ENCODE measurements at places on chromosomes 4 and X.

- DNase-seq: no peak
Observed at GRCh38 chr4:119697887-119698393, 69.3 kb upstream of the PDE5A start.

DNA sequence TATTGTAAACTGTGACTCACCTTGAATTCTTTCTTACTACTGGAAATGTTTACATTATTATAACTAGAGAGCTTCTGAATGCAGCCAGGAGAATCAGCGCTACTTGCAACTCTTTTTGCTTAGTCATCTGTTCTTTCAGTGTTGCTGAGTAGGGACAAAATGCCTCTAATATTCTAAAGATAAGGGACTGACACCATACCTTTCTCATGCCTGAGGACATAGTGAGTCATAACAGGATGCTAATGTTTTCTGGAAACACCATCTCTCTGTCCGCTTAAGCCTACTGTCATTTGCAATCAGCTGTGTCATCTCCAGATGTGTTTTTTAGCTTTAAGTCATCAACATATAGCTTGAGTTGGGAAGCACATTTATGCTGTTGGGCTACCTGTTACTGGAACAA is 108.3 kb downstream of the QRFPR start:
- peak; percentile 33 for DNase-seq

DNA sequence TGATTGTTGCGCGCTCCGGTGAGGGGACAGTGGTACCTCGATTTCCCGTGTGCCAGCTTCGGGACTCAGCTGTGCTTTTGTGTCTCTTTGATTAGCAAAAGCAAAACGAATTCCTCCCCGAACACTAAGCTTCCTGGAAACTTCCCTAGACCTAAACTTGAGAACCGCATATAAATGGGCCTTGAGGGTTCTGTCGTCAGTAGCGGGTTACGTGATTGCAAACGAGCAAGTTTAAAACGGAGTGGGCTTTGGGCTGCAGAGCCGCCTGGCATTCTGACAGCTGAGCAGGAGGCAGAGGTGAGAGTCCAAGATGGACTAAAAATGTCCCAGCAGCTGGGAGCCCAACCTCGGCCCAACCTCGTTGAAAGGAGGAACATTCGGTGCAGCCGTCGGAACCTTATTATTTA is 1.2 kb upstream of the TAPT1 start:
- peak; percentile 28 for DNase-seq

DNA sequence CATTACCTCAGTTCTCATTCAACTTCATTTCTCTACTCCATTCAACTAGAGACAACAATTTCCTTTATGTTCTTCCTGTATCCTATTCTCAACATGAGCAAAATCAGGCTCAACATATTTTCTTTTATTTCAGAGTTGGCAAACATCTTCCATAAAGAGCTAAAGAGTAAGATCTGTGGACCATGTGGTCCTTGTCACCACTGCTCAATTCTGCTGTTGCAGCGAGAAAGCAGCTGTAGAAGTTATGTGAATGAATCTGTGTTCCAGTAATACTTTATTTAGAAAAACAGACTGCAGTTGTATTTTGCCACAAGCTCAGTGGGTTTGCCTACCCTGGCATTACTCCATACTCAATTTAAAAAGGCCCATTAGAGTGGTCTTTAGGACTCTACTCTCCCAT is 2057.3 kb downstream of the ARAP2 start:
- no peak for DNase-seq

DNA sequence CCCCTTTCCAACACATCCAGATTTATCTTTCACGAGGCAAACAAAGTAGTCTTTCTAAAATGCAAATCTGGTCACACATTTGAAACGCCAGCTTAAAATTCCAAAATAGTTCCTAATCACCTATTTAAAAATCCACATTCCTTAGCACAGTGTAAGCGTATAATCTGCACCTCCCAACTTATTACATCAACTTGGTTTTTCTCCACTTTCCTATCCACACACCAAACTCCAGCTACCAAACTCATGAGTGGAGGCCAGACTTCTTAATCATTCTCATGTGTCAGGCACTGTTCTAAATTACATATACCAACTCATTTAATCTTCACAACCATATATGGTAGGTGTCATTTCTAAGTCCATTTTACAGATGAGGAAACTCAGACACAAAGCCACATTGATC is 33.8 kb downstream of the ENOX2 start:
- DNase-seq: no peak

DNA sequence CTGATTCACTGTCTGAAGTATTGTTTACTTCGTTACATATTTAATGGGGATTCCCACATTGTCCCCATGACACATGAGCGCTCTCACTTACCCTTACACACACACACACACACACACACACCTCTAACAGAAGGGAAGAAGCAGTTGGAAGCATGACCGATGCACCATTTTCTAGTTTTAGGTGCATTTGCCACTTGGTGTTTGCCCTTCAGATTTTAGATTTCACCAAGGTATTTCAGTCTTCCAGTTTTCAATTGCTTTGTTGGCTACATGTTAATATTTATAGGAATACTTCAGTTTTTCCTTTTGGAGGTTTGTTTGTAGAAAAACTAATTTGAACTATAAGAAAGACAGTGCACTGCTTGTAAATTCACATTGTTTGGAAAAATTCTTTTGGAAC is 3.1 kb downstream of the POU4F2 start:
- no peak for DNase-seq

DNA sequence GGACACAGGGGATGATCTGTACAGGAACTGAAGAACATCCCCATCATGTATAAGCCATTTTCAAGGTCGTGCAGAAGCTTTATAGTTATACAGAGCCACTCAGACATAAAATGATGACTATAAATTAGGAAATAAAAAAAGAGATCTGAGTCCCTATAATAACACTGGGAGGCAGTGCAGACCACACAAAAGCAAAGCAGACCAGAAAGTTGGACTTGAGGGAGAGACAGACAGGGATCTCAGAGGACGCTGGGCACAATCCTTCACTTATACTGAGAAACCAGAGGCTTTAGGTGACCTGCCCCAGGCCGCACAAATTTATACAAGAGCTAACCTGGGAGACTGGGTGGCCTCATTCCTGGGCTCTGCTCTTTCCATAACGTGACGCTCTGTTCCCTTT is 70.5 kb downstream of the HADH start:
- DNase-seq: peak; percentile 53

GRCh38 chrX:87525771-87526229 is 8.2 kb downstream of the KLHL4 start:
- peak; percentile 0 for DNase-seq

DNA sequence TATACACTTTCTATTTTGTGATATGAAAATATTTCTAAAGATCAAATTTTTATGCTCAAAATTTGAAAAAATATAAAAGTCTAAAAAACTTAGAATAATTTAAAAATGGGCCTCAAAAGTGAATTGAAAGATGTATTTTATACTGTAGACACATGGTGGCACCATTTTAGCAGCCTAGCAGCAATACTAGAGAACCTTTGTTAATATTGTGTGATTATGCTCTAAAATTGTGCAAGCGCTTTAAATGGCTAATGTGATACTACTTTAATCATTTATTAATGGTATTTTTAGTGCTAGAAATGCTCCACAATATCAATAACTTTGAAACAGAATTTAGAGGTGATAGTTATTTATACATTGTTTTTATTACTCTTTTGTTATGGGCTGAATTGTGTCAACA is 3.7 kb upstream of the GUF1 start:
- no peak for DNase-seq

GRCh38 chr4:163679189-163679588 is 184.7 kb downstream of the TMA16 start:
- peak; percentile 5 for DNase-seq

DNA sequence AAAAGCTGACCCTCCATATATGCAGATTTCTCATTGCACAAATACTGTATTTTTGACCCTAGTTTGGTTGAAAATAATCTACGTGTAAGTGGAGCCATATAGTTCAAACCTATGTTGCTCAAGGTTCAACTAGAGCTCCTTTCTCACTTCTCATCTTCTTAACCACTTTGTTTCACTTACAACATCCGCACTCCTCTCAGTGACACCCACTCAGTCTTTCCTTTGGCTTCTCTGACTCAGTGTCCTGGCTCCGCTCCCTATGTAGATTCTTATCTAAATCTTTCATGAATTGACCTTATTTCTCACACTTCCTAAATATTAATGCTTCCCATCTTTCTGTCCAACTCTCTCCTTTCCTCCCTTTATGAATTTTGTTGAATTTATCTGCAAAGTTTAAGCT is 32.9 kb upstream of the DKK2 start:
- no peak for DNase-seq

DNA sequence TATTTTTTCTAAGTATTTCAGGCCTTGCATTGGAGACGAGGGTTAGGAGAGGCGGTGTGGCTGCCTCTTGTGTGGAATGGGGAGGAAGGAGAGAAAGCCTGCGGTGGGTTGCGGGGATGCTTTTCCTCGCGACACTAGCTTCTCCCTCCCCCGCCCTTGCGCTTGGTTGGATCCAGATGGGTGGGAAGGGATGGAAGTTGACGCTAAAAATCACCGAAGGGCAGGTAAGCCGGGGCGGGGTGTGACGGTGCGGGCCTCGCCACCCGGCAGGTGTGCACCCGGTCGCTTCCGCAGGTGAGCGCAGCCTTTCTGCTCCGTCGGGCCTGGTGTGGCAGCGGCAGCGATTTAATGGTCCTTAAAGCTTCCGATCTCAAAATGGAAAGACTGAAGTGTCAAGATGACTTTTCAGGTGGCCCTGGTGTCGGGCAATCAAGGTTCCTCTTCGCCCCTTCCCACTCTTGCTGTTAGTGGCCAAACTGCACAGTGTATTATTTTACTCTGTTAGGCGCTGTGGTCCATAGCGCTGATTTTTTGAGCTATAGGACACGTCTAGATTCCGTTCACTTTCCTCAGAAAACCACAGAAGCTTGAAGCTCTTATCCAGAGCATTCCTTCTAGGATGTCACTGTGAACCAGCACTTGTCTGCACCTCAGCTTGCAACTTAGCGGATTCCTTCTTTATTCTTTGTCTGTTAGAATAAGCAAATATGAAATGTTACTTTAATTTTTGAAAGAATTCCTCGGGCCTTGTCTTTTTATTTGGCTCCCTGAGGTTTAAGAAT is 765 bp downstream of the ENOPH1 start:
- peak; percentile 52 for DNase-seq

- DNase-seq: no peak
Observed at GRCh38 chrX:41198410-41198809, 113.2 kb downstream of the USP9X start.

DNA sequence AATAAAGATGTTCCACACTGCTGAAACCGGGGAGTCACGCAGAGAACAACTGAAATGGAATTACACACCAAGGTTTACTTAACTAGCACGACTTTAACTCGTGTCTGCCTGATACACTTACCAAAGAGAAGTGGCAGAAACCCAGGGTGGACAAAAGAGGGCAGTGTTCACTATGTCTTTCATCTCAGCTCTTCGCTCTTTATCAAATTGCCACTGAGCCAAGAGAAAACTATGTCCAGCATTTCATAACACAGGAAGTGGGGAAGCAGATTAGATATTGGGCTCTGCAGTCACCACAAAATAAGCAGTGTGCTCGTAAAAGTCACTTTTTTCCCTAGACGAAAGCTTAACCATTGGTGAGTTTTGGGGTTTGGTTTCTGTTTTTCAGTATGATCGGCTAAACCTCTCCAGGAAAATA is 155.7 kb downstream of the CHIC2 start:
- peak; percentile 86 for DNase-seq

- DNase-seq: no peak
Observed at GRCh38 chrX:131763674-131764073, 219.8 kb downstream of the OR13H1 start.

GRCh38 chr4:150087006-150087405 is 8.8 kb downstream of the DCLK2 start:
- no peak for DNase-seq

- DNase-seq: no peak
Observed at GRCh38 chr4:3121110-3121509, 46.6 kb downstream of the HTT start.

- DNase-seq: no peak
Observed at GRCh38 chrX:149230689-149231088, 274.4 kb downstream of the IDS start.

DNA sequence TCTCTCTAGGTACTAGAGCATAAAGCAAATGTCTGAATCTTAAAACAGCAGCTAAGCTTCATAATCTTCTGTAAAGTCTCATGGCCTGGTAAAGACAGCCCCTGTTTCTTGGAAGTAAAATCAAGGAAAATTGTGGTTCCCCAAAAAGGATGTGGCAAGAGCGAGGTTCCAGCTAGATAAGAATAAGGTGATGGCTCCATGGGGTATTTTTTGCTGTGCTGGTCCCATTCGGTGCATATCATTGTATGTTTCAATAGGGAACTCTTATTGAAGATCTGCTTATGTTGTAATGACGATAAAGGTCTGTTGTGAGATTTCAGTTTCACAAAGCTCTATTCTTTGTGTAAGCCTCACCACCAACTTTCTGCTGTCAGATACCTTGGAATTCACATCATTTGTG is 316.9 kb upstream of the NOCT start:
- no peak for DNase-seq

DNA sequence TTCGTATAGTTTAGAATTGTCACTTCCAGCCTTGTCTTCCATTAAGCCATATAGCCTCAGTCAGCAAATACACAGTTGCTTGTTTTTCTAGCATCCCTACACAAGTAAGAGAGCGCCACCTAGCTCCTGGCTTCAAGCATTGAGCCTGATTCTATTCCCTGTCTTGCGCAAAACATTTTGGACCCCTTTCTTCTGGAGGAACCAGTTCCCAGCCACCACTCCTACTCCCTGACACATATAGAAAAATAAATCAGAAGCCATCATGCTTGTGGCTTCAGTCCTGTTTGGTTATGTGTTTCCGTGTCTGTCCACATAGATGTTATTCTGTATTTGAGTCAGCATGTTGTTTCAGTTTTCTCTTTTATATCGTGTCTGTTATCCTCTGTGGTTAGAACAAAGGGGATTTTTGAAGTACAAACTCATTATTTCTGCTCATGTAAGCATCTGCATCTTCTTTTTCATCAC is 59.9 kb downstream of the GK start:
- peak; percentile 53 for DNase-seq

DNA sequence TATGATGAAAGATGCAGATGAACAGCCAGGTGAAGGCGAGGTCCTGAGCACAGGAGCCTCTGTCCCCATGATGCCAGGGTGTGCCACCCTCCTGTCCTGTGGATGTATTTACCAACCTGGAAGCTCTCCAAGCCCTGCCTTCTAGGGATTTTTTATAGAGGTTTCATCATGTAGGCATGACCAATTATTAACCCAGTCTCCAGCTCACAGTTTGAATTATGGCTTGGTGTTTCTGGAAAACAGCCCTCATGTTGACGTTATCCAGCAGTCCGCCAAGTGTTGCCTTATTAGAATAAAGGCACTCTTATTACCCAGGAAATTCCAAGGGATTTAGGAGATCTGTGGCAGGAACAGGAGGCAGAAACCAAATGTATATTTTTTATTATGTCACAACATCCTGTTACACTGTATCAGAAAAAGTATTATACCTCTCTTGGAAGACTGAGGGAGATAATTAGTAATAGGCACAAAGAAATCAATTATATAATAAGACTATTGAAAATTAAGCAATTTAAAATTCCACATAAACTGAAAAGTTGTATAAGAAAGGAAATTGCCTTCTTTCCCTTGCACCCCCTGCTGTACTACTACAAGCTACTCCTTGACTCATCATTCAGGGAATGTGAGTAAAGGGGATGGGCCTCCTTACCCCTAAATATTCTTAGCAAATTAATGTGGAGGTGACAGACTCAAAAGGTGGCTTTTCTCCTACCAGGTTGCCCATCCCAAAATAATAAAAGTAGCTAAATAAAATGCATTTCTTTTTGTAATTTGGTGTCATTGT is 129.6 kb downstream of the ZNF330 start:
- peak; percentile 58 for DNase-seq

Measured in SW480 (cell line).